ENCODE measurements at places on chromosomes 6 and 20. TPM values are rescaled to one million over a fixed set of nuclear protein-coding genes. Genes with fewer than 3 reads are reported as not detected.
A peak's percentile ranks its signal among the peaks of the same experiment; 100 is the strongest.

- peak; percentile 20 for DNase-seq
Measured at GRCh38 chr6:5379647-5380242, 118.4 kb downstream of the FARS2 start.

The SGK2 gene
- 1.2 TPM for total RNA-seq

DNA sequence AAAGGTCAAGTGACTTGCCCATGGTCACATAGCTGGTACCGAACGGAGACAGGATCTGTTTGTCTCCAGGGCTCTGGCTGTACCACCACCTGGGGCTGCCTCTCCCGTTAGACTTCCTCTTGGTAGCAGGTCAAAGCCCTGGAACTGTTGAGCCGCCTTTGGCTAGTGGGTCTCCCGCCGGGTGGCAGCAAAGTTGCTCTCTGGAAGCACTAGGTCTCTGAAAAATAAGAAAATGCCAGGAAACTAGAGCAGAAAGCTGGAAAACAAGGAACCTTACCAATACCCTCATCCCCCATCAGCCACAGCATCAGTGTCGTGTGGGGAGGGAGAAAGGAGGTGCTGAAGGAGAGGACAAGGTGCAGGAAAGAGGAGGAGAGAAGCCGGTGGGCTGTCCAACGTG lies 291.0 kb upstream of the SUPT3H start:
- DNase-seq, result no peak

The PACSIN1 gene
- total RNA-seq, result 0.10 TPM

- DNase-seq, result no peak
Measured at GRCh38 chr6:79589701-79590100, 41.4 kb upstream of the SH3BGRL2 start.

The HFE gene
- 4.9 TPM for total RNA-seq

DNA sequence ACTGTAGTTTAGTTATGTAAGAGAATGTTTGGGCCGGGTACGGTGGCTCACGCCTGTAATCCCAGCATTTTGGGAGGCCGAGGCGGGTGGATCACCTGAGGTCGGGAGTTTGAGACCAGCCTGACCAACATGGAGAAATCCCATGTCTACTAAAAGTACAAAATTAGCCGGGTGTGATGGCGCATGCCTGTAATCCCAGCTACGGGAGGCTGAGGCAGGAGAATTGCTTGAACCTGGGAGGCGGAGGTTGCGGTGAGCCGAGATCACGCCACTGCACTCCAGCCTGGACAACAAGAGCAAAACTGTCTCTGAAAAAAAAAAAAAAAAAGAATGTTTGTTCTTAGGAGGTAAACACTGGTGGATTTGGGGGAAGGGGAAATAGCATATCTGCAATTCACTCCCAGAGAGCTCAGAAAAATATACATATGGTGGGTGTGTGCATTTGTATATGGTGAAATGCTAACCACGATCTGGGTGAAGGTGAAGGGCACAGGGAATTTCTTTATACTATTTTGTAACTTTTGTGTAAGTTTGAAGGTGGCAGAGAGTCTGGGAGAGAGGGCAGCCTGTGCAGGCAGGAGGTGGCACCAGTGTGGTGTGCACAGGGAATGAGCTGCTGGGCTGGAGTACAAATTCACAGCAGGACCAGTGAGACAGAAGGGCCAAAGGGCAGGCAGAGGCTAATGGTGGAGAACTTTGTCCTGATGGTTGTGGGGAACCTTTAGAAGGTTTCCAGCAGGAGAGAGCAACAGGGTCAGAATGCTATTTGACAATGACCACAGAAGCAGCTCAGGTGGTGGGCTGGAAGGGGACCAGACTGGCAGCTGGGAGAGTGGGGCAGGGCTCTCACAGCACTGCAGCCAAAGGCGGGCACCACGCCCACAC lies 42.4 kb downstream of the SSR1 start:
- DNase-seq, result peak; percentile 24

DNA sequence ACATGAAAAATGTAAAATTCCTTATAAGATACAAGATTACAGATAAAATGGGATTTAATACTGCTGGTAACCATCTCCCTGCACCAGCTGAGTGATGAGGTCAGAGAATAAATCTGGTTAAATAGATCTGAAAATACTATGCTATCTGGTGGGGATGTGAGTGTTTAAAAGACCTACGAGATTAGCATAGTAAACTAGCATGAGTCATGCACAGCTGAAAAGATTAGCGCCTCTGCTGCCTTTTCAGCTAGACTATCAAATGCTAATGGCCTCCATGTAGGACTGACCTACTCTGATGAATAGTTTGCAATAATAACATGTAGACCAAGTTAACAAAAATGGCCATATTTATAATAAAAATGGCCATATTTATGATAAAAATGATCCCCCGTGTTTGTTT lies 553.3 kb downstream of the C6orf118 start:
- DNase-seq, result peak; percentile 49

- DNase-seq, result no peak
Measured at GRCh38 chr6:137901454-137901853, 34.4 kb downstream of the TNFAIP3 start.

- peak; percentile 66 for DNase-seq
Measured at GRCh38 chr6:5776706-5777390, 229.9 kb downstream of the NRN1 start.

DNA sequence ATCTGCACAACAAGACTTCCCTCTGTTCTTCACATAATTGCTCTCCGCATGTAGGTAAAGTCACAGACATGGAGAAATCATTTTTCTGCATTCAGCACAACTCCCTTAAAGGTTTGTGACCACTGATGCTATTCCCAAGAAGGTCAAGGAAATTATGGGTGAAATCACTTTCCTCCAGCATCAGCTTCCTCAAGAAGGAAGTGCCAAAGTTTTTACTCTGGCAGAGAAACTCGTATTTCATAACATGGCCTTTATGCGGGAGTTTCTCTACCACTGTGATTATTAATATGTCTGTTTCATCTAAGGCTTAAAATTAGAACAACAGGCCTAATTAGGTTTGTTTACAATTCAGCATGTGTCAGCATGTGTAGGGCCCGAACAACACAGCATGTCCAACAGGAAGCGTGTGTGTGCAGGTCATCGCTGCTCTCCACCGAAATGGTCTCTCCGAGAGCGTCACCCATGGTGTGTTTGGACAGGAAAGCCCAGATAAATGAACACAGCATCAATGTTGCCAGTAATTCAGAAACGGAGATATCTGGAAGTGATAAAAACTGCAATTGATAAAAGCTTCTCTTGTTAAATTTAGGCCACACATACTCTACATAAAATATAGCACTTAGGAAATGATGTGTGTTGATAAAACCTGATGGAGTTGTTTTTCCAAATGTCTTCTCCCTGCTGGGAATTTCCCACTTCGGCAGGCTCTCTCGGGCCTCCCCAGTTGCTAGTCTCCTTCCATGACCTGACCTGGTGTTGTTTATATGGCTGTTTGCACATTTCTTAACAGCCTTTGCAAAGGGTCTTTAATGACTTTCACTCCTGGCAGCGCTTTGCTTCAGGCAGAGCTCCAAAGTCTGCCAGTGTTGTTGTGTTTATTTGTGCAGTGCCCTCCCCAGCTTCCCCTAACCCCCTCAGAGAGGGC lies 265.1 kb upstream of the CEP162 start:
- no peak for DNase-seq

- DNase-seq, result peak; percentile 15
Measured at GRCh38 chr6:160221423-160221822, 37.2 kb downstream of the SLC22A2 start.

Data from tongue (tissue), 3 donors.